ENCODE measurements at places on chromosomes 6 and 20.

DNA sequence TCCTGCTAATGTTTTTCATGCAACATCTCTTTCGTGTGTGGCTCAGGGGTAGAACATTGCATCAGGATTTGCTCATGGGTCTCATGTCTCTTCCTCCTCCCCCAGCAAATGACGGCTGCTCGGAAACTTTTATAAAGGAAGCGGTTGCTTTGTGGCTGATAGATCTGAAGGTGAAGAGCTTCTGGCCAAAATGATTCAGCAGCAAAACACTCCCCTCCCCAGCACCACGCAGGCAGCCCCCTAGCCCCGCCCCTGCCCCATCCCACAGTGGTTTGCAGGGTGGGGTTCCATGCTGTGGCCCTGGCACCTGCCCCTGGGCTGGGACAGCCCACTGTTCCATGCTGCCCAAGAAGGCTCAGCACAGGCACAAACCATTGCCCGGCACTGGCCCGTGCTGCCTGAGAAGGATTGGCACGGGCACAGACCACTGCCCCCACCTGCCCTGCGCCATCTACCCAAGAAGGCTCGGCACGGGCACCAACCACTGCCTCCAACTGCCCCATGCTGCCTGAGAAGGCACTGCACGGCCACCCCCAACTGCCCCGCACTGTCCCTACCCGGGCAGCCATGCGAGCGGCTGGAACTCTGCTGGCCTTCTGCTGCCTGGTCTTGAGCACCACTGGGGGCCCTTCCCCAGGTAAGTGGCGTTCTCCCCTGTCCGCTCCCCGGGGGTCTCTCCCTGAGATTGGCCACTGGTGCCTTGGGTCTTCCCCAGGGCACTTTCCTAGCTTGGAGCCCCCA, at the start of gene CST7:
Gene CST7 (plus strand): TSS at position 331 of the 741 bp plus-strand sequence. CDS start 237 bp downstream, at position 568.
- DNase-seq: peak; percentile 84

- DNase-seq: no peak
These were observed 102.3 kb upstream of the FOXP4 start for GRCh38 chr6:41443616-41444525.

DNA sequence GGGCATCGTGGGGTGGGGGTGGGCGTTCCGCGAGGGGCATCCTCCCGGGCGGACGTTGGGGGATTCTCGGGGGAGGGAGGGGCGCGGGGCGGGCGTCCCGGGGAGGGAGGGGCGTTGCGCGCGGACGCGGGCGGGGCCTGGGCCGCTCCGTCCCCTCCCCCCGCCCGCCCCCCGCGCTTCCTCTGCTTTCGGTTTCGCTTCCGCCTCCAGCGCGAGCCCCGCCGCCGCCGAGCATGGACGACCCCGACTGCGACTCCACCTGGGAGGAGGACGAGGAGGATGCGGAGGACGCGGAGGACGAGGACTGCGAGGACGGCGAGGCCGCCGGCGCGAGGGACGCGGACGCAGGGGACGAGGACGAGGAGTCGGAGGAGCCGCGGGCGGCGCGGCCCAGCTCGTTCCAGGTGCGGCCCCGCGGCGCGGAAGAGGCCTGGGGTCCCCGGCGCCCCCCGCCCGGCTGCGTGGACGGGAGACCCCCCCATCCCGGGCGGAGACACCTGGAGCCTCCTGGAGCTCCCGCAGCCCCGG, at the start of gene OGFR:
Gene OGFR (plus strand): TSS at position 209 of the 528 bp plus-strand sequence. CDS start 25 bp downstream, at position 234.
- DNase-seq: peak; percentile 77

DNA sequence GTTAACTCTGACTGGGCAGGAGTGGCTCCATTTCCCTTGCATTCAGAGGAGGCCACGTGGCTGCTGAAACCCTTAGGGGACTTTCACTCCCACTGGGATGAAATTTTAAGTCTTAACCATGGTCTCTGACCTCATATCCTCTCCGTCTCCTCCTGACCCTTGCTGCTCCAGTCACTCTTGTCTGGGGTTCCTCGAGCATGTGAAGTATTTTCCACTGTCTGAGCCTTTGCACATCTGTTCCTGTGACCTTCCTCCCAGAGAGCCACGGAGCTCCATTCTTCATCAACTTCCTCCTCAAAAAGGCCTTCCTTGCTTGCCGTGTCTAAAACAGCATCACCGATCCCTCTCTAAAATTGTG, 153.0 kb upstream of the UST start:
- no peak for DNase-seq

DNA sequence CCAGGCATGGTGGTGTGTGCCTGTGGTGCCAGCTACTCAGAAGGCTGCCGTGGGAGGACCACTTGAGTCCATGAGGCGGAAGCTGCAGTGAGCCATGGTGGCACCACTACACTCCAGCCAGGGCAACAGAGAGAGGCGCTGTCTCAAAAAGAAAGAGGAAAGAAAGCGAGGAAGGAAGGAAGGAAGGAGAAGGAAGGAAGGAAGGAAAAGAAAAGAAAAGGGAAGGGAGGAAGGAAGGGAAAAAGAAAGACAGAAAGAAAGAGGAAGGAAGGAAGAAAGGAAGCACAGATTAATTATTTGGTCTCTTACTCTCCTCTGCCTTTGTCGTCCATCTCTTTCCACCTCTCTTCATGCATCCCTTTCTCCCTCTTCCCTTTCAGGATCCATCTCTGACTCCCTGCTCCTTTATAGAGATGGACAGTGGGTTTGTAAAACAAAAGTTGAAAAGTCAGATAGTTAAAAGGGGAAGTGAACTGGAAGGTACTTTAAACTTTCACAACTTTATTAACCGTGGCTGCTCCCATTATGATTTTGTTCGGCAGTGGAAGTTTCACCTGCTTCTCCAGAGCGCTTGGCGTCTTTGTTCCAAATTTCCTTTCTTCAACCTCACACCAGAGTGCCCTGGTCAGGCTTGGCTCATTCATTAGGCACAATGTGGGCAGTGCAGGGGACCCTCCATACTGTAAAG, 1.5 kb downstream of the HLA-DQA1 start:
- no peak for DNase-seq

DNA sequence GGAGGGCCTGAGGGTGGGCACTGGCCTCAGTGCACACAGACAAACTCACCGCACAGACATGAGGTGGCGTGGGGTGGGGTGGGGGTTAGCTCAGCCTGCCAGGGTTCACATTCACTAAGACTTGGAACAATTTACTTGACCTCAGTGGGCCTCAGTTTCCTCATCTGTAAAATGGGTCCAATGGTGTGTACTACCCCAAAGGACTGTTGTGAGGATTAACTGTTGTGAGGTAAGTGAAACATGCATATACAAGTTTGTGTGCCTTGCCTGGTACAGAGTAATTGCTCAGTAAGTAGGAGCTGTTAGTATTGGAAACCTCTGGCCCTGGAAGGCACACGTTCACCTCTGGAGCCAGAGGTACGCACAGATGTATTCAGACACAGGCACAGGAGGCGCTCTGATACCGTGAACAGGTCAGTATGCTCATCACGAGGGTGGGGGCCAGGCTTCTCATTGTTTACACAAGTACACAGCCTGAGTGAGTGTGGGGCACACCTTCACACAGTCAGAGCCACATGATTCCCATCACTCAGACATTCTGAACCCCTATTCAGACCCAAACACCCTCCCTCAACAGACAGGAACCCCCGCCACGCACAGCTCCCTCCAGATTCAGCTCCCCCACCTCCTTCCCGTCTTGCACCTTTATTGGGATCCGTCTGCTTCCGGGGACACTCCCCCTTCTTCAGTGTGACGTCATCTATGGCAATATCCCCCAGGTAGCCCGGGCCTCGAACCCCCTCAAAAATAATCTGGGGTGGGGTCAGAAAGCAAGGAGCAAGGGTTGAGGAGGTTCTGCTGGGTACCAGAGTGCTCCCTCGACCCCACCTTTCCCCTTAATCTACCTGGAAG, 59.9 kb downstream of the MDGA1 start:
- DNase-seq: no peak

DNA sequence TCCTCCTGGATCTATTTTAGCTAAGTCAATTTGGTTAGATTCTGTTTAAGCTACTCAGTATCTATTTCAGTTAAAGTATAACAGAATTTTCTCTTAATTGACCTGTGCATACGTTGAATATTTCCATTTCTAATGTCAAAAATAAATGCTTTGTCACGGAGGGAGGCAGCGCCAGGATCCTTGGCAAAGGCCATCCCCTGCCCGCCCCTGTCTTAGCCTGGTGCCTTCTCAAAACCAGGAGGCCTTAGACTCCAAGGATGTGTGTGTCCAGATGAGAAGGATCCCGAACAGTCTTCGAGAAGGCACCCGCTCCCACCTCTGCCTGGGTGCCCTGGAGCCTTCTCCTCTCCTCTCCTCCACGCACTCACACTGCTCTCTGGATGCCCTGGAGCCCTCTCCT, 22.4 kb downstream of the TCFL5 start:
- DNase-seq: no peak

- DNase-seq: no peak
These were observed 97.4 kb upstream of the ARMC2 start for GRCh38 chr6:108750801-108751200.

DNA sequence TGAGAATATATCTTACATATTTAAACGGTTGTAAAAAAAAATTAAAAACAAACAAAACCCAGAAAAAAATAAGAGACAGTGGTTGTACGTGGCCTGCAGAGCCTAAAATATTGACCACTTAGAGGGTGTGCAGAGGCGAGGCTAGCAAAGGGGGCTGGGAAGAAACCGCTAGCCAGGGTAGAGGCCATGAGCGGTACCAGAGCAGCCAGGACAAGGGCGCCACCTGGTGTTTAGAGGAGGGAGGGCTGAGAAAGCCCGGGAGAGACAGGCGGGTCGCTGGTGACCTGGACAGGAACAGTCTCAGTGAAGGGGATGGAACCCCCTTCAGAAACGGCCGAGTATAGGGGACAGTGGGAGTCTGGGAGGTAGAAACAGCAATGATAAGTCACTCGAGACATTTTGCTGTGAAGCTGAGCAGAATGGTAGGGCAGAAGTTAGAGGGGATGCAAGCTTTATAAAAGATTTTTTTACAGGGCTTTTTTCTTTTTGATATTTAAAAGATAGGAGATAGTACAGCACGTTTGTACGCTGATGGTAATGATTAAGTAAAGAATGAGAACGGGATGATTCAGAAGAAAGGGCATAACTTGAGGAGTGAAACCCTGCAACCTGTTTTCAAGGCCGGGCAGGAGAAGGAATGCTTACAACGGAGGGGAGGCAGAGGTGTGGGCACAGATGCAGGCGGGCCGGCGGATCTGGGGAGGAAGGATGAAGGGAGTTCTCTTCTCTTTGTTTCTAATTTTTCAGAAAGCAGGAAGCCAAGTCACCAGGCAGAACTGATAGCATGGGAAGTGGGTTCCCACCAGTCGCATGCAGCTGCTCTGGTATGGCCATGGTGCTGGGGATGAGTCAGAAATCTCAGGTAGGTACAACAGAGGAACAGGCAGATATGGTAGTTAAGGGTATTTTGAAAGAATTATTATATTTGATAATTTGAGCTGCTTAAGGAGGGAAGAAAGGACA, 76.2 kb downstream of the FAM229B start:
- peak; percentile 82 for DNase-seq

- DNase-seq: no peak
These were observed 46.8 kb downstream of the LY86 start for GRCh38 chr6:6635291-6635690.

- no peak for DNase-seq
These were observed 19.3 kb downstream of the SULF2 start for GRCh38 chr20:47765691-47766594.

DNA sequence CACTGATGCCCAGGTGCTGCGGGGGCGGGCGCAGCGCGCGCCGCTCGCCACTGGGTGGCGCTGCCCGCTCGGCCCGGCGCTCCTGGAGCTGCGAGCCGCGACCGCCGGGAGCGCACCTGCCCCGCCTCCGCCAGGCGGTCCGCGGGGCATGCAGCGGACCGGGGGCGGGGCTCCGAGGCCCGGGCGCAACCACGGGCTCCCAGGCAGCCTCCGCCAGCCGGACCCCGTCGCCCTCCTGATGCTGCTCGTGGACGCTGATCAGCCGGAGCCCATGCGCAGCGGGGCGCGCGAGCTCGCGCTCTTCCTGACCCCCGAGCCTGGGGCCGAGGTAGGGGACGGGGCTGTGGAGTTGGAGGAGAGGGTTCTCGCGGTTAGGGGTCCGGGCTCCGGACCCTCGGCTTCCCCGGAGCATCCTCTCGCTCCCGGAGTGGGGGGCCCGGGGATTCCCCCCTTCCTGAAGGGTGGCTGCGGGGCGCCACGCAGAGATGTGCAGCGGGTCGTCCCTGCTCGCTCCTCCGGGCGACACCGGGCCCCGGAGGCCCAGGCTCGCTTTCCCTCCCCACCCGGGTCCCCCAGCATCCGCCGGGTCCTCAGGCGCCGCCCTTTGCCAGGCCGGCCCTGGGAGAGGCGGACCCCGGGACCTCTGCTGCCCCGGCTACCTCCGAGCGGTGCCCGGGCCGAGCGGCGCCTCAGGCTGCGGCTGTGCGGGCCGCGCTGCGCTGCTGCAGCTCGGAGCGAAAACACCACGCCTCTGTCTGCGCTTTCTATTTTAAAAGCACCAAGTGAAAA, at the start of gene BCAS4:
Gene BCAS4 (plus strand): TSS at position 216 of the 789 bp plus-strand sequence. CDS start 23 bp downstream, at position 239.
- peak; percentile 86 for DNase-seq

GRCh38 chr20:23106271-23106851, 20.2 kb upstream of the CD93 start:
- DNase-seq: no peak

GRCh38 chr6:164014346-164015087, 600.0 kb downstream of the QKI start:
- DNase-seq: no peak

GRCh38 chr6:1872649-1873131, 263.0 kb downstream of the FOXC1 start:
- DNase-seq: no peak

GRCh38 chr6:26156105-26156849, 69.0 kb downstream of the HFE start:
- DNase-seq: peak; percentile 93

GRCh38 chr20:23162887-23163286, 76.8 kb upstream of the CD93 start:
- DNase-seq: no peak

DNA sequence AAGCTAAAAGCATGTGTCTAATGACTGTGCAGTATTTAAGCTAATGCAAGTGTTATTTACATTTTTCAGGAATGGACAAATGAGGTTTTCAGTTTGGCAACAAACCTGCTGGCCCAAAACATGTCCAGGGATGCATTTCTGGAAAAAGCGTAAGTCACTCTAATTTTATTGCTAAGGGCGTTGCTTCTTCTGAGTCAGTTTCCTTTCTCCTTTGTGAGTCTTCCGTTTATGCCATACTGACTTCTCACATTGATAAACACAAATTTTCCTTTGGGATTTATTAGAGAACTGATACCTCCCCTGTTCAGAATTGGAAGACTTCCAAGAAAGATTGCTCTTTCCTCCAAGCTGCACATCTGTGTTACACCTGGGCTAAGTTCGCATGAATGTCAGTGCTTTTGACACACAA, 422.9 kb upstream of the PLCB4 start:
- no peak for DNase-seq

Data from activated T-cell treated with anti-CD3 and anti-CD28 coated beads, Interleukin-2, amount 50 U/mL, for 72 hours (primary cell).